Fibroblast of skin of right biceps (primary cell): ENCODE measurements at places on chromosomes 12 and 14.

DNA sequence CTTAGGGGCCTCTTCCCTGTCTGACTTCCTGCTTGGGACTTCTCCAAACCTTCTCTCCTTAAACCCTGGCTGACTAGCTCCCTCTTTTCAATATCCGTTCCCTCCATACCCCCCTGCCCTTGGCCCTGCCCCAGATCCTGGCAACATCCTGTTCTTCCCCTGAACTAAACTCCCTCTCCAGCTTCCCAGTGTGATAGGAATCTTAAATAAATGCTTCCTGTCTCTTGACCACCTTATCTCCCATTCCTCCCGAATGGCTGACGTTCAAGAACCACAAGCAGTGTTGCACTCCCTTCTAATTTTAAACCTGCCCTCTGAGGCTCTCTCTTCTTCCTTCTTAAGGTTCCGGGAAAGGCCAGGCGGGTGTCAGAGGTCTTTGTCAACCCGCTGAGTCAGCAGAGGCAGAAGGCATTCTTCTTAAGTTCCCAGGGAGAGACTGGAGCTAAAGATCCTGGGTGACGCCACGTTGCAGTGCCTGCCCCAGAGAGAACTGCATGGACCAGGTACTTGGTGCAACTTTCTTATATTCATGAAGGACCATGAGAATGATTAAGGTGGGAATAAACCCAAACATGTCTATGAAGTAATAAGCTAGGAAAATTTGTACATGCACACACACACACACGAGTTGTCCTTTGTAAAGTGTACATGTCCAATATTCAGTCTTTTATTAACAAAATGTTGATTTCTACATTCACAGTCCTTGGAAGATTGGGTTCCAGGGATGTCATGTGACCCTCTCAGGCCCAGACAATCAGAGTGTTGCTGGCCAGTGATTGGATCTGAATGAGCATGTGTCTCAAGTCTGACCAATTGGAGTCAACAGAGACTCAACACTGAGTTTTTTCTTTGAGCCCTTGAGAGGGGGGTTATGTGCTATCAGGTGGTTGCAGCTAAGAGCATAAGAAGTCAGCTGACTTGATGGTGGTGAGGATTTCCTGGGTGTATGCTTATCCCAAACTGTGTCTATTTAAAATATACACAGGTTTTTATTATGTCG lies 420.2 kb upstream of the TBX3 start:
- peak; percentile 39 for DNase-seq

GRCh38 chr12:128365032-128365431 lies 98.1 kb downstream of the TMEM132C start:
- DNase-seq: peak; percentile 3

DNA sequence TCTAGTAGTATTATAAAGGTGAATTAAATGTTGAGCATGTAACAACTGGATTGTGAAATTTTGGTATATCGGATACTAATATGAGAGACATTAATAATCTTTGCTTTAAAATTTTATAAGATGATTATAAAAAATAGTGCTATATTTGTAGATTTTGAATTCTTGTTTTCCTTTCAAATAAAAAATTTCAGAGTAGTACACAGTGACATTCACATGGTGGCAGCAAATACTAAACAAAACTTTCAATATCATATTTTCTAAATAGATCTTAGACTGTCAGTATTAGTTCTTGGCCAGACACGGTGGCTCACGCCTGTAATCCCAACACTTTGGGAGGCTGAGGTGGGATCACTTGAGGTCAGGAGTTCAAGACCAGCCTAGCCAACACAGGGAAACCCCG lies 166.0 kb downstream of the NAV3 start:
- DNase-seq: no peak

GRCh38 chr12:108319277-108320234 lies 19.6 kb downstream of the CMKLR1 start:
- DNase-seq: no peak

DNA sequence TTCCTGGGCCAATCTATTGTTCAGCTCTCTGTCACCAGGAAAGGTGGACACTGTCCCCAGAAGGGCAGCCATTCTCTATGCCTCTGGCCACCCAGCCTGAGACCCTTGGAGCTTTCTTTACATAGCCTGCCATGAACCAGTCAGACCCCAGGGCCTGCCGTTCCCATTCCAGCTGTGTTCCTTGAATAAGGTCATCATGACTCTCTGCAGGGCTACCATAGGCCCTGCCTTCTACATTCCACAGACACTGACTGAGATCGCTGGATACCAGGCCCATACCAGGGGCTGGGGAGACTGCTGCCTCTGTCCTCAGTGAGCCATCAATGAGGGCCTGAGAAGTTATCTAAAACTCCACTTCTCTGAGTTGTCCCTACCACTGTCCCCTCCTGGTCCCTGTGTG lies 75.5 kb downstream of the SYNE3 start:
- peak; percentile 26 for DNase-seq

GRCh38 chr14:58026967-58027366 lies 125.0 kb downstream of the ARMH4 start:
- no peak for DNase-seq

DNA sequence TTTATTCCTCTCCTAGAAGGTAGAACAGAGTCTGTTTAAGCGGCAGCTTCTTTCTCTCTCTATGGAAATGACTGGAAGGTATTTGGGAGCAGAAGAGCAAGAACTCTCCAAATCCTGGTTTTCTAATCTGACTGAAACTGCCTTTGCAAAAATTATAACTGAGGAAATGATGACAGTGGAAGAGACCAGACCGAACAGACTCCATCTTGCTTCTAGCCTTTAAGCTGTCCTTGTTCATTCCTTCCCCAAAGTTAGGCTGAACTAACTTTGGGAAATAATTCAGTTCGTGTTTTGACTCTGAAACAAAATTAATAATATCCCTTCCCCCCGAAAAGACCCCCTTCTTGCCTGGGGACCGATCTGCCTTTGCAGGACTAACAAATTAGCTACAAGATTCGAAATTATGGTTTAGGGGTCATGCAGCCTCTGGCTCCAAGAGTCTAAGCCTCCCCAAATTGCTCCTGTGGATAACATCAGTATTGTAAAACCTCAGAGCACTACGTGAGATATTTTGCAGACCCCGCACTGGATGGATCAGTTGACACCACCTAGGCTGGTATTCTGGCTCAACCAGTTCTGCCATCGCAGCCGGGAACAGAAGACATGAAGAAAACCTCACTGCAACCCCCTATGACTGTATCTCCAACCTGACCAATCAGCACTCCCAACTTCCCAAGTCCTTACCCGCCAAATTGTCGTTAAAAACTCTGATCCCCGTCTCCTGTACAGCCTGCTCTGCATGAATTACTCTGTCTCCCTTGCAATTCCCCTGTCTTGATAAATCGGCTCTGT lies 14.1 kb downstream of the SELPLG start:
- no peak for DNase-seq

- DNase-seq: no peak
Measured at GRCh38 chr12:129700036-129700435, 203.8 kb downstream of the TMEM132D start.

GRCh38 chr14:96047101-96047500 lies 7.9 kb downstream of the C14orf132 start:
- DNase-seq: no peak

GRCh38 chr12:27869567-27869966 lies 89.5 kb upstream of the MANSC4 start:
- DNase-seq: peak; percentile 28

DNA sequence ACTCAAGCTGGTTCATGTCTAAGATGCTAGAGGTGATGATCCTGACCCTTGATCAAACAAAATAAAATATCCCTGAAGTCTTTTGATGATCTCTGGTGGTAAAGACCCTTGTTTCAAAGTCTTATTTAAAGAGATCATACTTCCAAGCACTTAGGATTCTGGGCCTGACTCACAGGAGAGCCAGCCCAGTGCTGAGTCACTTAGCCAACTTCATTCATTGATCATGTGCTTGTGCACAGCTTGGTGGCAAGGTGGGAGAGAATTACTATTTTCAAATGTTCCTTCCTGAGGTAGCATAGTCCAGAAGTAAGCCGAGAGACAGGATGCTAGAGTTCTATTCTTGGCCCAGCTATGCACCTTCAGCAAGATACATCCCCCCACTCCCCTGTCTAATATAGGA lies 40.6 kb downstream of the SCN8A start:
- peak; percentile 71 for DNase-seq

DNA sequence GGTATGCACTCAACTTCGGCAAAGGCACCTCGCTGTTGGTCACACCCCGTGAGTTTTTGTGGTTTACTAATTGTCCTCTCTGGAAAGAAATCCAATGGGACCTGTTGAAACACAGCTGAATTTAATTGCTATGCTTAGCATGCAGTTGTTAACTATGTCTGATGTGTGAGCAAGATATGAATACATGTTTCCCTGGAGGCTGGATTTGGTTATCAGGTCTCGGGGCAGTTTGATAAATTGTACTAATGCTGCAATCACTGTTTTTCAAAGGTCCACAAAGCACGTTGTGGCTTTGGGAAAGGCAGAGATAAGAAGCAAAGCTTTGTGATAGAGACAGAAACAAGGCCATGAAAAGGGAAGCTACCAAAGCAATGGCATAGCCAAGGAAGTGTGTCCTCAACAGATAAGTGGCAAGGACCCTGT lies 91.3 kb downstream of the DAD1 start:
- DNase-seq: no peak

GRCh38 chr12:40921563-40922163 lies 229.4 kb downstream of the CNTN1 start:
- peak; percentile 17 for DNase-seq

DNA sequence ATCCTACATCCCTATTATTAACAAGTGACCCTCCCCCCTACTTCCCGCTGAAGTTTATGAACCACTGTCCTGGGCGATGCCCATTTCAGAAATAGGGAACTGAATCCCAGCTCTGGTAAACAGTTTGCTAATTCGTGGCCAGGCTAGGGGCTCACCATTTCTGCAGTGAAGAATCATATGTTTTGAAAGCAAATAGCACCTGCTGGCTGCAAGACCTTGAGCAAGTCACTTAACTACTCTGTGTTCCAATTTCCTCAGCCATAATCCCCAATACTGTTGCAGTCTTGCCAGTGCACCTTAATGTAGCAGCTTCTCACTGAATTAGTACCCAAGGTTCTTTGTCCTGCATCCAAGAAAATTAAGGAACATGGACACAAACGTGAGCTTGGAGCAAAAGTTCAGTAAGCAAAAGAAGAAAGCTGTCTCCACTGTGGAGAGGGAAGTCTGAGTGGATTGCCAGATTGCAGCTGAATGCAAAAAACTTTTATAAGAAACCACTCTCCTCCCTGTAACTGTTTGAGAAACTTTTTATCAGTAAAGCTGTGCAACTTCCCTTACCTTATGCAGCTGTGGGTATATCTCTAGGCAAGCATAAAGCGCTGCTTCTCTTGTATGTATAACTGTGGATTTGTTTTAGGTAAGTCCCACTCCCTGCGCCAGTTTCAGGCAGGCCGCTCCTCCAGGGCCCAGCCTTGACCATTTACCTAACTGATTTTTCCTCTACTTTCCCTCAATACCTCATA lies 824 bp downstream of the OAS1 start:
- no peak for DNase-seq

- no peak for DNase-seq
Measured at GRCh38 chr12:75564852-75565251, 53.4 kb upstream of the KRR1 start.

DNA sequence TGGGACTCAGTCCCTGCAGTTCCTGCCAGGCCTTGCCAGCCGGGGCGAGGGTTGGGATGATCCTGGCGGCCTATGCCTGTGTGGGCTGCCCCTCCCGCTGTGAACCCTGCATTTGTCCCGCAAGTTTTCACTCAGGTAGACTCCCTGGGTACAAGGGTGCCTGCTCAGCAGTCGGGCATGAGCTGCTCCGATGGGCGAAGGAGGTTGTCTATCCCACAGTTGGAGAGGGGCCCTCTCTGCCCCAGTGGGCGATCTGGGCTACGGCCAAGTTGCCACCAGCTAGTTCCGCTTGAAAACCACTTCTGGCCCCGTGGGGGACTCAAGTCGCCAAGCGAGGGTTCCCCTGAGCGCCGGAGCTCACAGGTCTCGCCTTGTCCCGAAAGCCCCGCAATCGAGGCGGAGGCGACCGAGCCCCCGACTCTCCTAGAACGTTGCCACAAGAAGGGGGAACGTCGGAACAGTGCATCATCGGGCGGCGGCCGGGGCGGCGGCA lies 365 bp upstream of the TPI1 start:
- DNase-seq: no peak

GRCh38 chr12:69986114-69986513 lies 161.1 kb downstream of the MYRFL start:
- DNase-seq: no peak

DNA sequence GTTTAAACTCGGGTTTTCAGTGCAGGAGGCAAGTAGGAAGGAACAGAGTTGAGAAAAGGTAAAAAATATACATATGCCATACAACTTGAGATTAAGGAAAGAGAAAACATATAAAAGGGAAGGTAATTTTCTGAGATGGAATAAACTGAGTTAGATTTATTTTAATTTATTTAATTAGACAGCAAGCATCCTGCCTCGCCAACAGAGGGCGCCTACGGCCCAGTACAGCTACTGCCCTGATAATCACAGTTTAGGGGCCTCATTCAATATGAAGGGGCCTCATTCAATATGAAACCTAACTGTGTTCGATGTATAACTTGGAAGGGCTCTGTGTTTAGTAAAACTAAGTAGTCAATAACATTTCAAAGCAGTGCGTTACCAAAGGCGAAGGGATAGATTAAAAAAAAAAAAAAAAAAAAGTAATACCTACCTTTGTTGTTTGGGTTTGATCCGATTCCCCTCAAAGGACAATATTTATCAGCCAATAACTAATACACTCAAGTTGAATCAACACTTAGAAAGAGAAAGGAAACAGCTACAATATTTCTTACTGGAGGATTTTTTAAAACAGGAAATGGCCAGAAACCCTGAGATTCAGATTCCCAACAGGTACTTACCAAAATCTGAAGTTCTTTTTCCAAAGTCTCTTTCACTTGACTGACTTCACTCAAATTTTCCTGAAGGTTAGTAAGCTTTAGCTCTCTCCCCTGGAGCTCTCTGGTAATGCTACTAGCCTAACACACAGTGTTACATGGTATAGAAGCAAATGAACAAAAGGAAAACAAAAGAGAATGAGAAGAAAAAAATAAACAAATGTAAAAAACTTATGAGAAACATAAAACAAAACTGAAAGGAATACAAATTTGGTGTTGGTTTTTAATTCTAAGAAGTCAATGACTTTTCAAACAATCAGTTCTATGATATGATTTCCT lies 70.0 kb upstream of the VPS33A start:
- peak; percentile 26 for DNase-seq

DNA sequence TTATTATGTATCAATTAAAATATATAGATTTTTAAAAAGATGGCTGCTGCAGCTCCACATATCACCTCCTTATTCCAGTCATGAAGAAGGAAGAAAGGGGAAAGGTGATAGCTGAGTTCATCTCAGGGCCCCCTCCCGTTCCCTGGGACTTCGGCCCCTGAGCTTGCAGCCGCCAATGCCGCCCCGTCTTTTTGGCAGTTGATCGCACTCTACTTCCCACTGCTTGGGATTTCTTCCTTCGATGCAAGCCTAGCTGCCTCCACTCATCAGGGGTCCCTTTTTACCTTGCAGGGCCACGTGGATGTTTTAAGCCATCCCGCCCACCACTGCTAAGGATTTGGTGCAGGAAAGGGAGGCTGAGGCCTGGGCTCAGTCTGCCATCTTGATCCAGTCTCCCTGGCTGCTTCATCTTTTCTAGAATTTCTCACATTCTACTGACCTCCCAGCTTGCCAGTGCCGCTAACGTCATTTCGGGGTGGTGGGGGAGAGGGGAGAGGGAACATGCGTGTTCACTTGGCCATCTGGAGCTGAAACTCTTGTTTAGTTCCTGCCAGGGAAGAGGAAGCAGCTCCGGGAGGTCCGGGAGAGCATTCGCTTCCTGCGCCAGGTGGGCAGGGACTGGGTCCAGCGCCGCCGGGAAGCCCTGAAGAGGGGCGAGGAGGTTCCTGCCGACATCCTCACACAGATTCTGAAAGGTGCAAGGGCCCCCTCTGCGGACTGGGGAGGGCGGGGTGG lies 31.3 kb downstream of the CYP46A1 start:
- DNase-seq: no peak
